ENCODE measurements at places on chromosomes 7 and 10. TPM values are rescaled to one million over a fixed set of nuclear protein-coding genes. Genes with fewer than 3 reads are reported as not detected.

The GLCCI1 gene
- polyA plus RNA-seq: 8.9 TPM

The BMPR1A gene
- 15.9 TPM for polyA plus RNA-seq

The GALNT17 gene
- polyA plus RNA-seq: not detected

DNA sequence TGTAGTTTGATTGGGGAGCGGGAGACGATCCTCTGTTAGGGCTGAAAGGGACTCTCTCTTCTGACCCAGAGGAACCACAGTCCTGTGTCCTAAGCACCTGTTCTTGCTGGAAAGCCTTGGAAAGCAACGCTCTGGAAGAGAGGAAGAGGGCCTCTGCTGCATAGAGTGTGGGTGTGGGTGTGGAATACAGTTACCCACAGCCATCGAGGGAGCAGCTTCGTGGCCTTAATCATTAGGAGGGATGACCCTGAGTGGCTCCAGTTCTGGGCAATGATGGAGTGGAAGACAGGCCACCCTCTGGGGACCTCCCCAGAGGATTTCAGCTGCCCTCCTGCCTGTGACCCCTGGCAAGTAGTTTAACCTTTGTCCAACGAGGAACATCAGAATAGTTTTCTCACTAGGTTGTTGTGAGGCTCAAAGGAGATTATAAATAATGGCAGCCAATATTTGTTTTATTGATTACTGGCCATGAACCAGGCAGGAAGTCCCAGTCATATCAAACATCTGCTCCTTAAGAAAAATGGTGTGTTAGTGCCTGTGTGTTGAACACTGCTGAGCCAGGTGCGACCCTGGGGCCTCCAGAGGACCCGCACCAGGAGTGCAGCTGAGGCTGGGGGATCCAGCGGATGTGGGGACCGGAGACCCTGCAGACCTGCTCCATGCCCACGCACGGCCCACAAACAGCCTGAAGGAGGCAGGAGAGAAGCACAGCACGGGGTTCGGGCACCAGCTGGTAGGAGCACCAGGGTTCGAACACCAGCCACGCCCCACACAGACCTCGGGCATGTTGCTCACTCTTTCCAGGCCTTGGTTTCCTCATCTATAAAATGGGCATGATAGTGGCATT, 35.6 kb downstream of the FAM241B start:
- DNase-seq: no peak

- DNase-seq: no peak
Observed at GRCh38 chr10:61869041-61869675, 32.3 kb upstream of the ARID5B start.

DNA sequence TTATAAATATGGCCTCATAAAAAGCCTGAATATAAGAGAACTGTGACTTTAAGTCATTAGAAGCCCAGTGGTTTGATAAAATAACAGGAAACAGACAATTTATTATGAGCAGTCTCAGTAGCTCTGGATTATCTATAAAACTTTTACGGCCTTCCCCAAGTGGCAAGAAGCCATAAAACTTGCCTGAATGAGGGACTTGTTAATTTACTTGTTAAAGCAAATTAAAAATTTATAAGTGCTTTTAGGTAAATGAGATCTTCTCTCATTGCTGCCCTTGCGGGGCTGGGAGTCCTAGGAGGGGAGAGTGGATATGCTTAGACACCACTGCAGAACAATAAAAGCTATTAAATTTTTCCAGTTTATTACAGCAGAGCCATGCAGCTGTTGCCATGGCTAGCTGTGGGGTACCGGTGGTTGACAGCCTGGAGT, 499.9 kb downstream of the AUTS2 start:
- no peak for DNase-seq

GRCh38 chr7:98266840-98267239, 14.6 kb upstream of the BRI3 start:
- DNase-seq: no peak

DNA sequence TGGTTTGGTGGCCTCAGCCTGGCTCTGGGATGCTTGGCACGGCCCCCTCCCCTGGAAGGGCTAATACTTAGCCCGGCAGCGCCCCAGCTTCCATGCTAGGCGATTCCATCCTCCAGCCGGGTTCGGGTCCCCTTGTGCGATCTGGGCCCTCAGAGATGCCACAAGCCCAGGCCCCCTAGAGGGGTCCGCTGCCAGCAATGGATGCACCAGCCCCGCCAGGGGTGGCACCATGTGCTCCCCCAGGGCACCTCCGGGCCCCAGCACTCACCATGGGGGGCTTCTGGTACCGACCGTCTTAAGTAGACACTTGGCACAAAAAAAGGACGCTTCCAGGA, 125.7 kb upstream of the KCTD7 start:
- DNase-seq: no peak
